DMS79 (cell line): ENCODE measurements at places on chromosomes 12 and 14.

DNA sequence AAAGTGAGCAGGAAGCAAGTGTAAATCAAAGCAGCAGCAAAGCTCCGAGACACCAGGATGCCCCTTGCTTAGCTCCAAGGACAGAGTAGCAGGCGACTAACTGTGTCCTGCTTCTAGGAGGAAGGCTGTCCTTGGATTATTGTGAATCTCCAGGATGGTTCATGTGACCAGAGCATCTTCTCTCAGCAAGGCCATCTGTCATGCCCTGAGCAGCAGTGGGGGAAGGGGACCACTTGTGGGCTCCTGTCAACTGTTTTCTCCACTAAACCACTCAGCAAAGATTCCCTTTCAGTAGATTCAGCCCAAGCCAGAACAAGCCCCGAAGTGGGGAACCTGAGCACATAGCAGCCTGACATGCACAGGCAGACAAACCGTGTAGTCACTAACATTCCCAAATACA lies 19.4 kb downstream of the MAP3K9 start:
- no peak for DNase-seq

GRCh38 chr12:132117558-132117875 lies 26.6 kb downstream of the DDX51 start:
- DNase-seq, result no peak

- no peak for DNase-seq
These were observed 2.1 kb downstream of the VASH1 start for GRCh38 chr14:76763096-76764041.

- DNase-seq, result no peak
These were observed 5.6 kb upstream of the JAG2 start for GRCh38 chr14:105173901-105174894.
